B cell (primary cell): ENCODE measurements at places on chromosomes 5 and 9.

DNA sequence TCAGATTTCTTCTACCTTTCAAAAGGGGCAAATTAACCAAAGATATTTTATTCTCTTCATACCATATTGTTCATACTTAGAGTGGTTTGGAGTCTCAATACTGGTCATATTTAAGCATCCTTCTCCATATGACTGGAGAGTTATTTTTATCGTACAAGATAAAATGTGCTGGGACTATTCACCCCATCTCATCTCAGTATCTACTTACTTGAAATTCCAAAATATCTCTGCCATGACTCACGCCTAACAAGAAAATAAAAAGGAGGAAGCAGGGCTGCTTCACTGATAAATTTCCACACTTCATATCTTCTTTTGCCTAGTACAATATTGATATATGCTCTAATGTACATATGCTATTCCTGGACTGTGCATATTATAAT, 277.9 kb upstream of the CDH9 start:
- DNase-seq: no peak

GRCh38 chr9:136079211-136079915, 15.7 kb downstream of the NACC2 start:
- no peak for DNase-seq

DNA sequence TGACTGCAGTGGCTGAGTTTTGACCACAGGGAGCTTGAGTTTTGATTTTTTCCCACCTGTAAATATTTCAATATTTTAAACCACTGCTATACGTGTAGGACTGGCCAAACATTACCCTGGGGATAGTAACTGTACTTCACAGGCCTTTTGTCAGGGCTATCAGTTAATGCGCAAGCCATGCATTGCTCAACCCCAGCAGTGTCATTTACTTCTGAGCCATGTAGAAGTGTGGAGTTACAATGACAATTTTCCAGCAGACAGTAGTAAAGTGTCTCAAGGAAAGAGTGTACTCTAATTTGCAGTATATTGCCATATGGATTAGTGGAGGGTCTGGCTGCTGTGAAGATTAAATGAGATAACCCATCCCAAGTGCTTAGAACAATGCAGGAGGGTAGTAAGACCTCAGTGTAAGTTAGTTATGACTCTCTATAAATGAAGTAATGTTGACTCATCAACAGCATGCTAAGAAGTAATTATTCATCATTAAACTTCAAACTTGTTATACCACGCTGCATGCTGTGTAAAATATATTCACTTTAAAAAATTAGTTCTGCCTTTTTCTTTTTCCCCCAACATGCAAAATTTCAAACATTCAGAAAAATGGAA, 489.2 kb downstream of the KDM4C start:
- no peak for DNase-seq

DNA sequence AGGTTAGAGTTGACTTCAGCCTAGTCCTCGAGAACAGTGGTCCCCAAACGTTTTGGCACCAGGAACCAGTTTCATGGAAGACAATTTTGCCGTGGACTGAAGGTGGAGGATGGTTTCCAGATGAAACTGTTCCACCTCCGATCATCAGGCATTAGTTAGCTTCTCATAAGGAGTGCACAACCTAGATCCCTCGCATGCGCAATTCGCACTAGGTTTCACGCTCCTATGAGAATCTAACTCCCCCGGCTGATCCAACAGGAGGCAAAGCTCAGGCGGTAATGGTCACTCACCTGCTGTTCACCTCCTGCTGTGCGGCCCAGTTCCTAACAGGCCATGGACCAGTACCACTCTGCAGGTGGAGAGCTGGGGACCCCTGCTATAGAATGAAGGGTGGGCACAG, 163.6 kb downstream of the CDH6 start:
- DNase-seq: no peak

GRCh38 chr9:69718218-69718617, 41.6 kb downstream of the PTAR1 start:
- DNase-seq: no peak

DNA sequence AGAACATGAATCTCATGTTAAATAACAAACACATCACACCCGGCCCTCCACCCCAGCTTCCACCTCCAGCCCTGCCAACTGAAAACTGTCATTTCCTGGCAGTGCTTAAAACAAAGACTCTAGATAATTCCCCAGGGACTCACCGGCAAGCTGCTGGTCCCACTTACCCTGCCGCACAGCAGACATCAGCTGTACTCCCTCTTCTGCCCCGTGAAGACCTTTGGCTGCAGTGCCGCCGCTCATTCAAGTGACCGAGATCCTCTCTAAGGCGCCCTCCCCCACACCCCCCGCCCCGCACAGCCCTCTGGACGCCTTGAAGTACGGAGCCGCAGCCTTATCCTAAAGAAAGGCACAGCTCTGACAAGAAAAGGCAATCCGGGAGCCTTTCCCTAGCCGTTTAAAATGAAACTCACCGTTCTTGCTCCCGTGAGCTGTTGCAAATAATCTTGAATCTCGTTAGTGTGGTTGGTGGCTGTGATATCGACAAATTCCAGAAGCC, 434 bp downstream of the GLRX start:
- peak; percentile 84 for DNase-seq

- no peak for DNase-seq
Observed at GRCh38 chr9:93205896-93206575, 22.1 kb downstream of the WNK2 start.

GRCh38 chr5:159316519-159317383, 13.5 kb downstream of the IL12B start:
- peak; percentile 51 for DNase-seq

GRCh38 chr5:179700401-179700918, 1.7 kb downstream of the CANX start:
- DNase-seq: no peak

DNA sequence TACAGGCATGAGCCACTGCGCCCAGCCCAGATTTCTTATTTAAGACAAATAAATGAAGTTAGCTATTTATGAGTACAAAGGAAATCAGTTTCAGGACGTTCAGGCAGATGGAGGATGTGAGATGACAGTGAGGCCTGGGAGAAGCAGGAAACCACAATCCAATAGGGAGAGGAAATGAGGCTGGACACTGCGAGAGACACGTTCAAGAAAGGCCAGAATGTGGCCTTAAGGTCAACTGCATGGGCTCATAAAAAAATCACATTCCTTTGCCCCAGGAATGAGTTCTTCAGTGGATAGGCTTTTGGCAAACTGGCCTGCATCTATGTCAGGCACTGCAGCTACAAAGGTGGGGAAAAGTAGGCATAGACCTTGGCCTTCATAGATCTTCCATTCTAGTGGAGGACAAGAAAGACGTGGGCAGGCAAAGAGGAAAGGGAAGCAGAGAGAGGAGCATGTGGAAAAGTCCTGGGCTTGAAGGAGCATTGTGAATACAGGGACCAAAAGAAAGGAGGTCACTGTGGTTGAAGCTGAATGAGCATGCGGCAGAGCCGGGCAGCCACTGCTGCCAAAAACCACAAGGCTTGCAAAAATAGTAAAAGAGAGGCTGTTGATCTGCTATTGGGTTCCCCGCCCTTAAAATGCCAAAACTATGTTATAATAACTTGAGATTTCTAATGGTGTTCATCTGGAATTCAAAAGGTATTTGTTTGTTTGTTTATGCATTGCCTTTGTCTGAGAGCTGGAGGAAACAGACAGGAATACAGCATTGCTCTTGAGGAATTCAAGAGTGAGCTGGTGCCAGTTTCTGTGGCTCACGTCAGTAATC, 133.0 kb downstream of the GNA14 start:
- DNase-seq: no peak

DNA sequence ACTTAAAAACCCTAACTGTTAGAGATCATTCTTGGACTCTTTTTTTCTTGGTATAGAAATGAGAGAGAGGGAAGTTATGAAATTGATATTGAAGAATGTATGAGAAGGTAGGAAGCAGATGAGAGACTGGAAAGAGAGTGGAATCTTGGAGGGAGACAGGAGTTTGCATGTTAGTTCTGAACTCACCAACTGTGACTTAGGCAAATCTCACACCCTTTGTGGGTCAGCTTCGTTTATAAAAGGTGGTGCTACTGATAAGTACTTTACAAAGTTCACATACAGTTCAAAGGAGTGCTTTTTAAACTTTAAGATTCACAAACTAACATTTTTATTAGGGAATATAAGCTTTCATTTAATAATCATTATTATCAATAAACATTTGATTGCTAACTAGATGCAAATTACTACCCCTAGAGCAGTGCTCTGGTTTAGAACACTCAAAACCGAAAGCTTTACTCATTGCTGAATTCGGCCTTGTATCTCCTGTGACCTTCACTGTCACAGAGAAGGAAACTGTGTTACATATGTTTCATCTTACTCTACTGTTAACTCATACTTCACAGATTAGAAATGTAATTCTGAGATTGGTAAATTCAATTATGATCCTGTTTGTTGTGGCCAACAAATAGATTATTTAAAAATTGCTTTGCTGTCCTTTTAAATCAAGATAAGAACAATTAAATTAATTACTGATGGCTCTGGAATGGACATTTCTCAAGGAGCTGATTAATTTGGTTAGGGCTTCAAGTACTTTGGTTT, 143.2 kb downstream of the RMI1 start:
- DNase-seq: no peak

- no peak for DNase-seq
Observed at GRCh38 chr5:176181271-176181855, 56.9 kb upstream of the SIMC1 start.

DNA sequence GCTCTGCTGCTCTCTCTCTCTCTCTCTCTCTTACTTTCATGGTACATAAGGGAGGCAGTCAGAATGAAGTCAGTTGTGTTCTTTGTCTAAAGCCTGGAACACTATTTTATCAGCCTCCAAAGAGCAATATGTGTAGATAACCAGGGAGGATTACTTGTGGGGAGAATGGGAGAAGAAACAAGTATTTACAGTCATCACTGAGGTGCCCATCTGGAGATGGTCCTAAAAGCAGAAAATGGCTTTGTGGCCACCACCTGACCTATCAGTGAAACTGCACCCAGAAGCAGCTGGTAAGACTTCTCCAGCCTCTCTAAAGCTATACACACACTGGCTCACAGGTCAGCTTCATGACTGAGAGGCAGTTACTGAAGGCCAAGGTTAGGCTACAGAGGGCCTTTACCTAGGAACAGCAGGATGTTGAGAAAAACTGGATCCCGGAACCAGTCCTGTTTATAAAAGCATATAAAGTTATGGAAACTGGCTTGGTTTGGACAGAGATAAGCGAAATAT, 75.1 kb downstream of the MRPS27 start:
- DNase-seq: no peak

- DNase-seq: no peak
Observed at GRCh38 chr9:107307331-107307730, 24.3 kb downstream of the RAD23B start.
